ENCODE measurements at places on chromosomes 7 and 10. TPM values are rescaled to one million over a fixed set of nuclear protein-coding genes. Genes with fewer than 3 reads are reported as not detected.

GRCh38 chr7:32658467-32658869 is 163.2 kb downstream of the AVL9 start:
- DNase-seq, result peak; percentile 92

DNA sequence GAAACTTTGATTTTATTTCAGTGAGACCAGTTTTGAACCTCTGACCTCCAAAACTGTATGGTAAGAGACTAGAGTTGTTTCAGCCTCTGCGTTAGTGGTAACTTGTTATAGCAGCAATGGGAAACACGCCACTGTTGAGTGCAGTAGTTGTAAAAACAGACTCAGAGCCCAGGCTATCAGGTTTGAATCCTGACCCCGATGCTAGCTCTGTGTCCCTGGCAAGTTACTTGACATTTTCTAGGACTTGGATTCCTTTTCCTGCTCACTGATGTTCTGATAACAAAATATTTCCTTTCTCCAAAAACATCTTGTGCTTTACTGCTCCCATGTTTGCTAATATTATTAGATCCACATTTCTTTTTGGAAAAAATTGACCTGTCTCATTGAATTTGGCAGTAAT is 131.0 kb downstream of the PLXDC2 start:
- no peak for DNase-seq

DNA sequence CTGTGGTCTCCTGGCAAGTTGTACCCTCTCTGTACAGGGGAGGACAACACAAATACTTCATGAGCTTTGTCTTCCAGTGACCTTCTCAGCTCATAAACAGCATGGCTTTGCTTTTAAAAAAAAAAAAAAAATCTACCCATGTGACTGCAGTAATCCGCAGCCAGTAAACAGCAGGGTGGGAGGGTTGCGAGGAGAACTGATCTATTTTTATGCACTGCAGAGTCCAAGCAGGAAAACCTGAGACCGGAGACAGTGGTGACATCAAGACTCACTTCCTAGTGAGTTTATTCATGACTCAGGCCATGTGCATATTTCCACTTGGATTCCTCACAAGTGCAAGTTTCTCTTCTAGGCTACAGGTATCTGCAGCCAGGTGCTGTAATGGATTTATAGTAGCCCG is 127.9 kb downstream of the NRF1 start:
- DNase-seq, result peak; percentile 46

GRCh38 chr10:29205787-29206186 is 83.1 kb upstream of the LYZL1 start:
- DNase-seq, result no peak

- no peak for DNase-seq
Observed at GRCh38 chr7:124387056-124387455, 354.2 kb upstream of the TMEM229A start.

GRCh38 chr10:19811540-19811939 is 4.7 kb upstream of the PLXDC2 start:
- DNase-seq, result peak; percentile 44

DNA sequence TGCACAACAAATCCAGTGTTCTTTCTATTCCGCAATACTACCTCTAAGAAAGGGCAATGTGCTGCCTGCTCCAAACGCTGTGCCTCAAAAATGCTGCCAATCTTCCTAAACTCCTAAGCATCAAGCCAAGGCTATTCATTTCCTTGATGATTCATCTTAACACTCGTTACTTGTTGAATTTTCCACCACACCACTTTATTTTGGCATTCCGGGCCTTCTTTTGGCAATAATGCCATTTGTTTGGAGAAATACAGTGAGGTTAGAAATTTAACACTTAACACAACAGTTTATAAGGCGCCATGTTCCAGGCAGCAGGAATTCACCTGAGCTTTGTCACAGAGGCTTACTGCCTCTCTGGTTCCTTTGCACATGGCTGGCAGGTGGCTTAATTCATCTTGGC is 82.6 kb upstream of the ABCB5 start:
- DNase-seq, result peak; percentile 19

- DNase-seq, result no peak
Observed at GRCh38 chr7:17159500-17160037, 138.9 kb upstream of the AHR start.

DNA sequence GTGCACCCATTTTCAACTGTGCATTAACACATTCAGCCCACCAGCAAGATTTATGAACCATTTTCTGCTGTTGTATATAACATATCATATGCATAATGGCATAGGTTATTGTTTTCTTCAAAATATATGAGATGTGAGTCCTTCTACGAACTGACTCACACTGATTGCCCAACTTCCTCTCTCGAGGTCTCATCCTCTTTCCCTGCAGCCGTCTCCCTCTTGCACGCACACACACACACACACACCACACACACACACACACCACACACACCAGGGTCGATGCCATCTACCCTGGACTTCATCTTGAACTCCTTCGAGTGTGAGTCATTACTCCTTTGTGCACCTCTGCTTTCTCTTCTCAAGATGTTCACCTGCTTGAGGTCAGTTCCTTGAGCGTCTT is 36.7 kb downstream of the EGFR start:
- no peak for DNase-seq

DNA sequence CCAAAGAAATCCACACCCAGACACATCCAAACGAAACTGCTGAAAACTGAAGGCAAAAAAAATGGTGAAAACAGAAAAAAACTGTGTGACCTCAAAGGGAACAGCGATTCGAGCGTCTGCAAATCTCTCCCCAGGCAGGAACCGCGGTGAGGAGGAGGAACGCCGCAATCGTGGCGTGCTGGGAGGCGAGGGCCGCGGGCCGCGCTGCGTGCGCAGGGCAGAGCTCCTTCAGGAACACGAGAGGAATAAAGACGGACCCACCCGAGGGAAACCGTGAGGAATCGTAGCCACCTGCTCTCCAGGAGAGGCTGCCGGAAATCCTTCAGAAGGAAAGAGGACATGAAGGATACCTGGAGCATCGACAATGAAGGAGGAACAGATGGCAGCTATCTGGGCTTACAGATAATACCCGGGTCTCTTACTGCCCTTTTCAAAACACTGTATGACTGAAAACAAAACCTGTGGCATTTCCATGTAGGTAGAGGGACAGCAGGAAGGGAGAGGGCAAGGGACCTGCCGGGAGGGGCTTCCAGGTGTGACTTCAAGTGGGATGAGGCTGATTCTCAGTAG is 266.0 kb downstream of the MAD1L1 start:
- no peak for DNase-seq

DNA sequence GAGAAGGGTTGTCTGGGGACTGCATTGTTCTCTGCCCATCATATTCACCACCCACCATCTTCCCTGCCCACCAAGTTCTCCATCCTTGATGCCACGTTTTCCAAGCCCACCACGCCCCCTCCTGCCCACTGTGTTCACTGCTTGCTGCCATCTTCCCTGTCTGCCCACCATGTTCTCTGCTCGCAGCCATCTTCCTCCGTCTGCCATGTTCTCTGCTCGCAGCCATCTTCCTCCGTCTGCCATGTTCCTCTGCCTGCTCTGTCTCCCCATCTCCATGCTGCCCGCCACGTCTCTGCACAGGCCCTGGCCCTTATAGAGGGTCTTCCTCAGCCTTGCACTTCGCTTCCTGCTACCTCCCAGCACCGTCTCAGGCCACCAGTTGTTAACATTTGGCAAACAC is 30.0 kb upstream of the ZNF32 start:
- DNase-seq, result no peak

GRCh38 chr10:61733358-61733940 is 70.7 kb downstream of the CABCOCO1 start:
- DNase-seq, result peak; percentile 69

DNA sequence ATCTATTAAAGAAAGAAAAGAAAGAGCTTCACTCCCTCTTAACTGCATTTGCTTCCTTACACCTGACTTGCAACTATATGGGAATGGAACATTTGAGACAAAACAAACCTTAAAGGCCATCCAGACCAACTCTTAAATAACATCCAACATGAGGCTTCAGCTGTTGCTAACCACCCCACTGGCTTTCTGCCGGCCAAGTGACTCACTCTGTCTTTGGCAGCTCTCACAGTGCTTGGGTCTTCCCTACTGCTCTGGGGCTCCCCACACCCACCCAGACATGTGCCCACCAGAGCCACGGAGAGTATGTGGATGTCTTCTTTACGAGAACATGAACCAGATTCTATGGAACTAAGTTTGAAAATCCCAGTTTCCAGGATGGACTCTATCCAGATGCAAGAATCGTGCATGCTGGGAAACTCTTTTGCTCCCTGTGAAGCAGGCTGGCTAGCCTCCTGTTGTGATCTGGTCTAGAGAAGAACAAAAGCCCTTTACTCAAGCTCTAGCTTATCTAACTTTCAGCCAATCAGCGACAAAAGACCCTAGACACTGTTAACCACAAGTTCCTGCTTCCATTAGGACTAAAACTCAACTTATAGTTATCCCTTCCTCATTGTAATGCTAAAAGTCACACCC is 245.7 kb downstream of the TCERG1L start:
- no peak for DNase-seq

ANKRD30A gene
- not detected for total RNA-seq

RGR gene
- total RNA-seq, result not detected

CDC14C gene
- 0.05 TPM for total RNA-seq

GPR37 gene
- total RNA-seq, result 4.2 TPM

ASAH2 gene
- 0.17 TPM for total RNA-seq

All from renal cortical epithelial cell (primary cell).